Mammary epithelial cell (primary cell): ENCODE measurements at places on chromosomes 2 and 18.

- DNase-seq = no peak
These were observed 589.9 kb downstream of the XIRP2 start for GRCh38 chr2:167478196-167478595.

DNA sequence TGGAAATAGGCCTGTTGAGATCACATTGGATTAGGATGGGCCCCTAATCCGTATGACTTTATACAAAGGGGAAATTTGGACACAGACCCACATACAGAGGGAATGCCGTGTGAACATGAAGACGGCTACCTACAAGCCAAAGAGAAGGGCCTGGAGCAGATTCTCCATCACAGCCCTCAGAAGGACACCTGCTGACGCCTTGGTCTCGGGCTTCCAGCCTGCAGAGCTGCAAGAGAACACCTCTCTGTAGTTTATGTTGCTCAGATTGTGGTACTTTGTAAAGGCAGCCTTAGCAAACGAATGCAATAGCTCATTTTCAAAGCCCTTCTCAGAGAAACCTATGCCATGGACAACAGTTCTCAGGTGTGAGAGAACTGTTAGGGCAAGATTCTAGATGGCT is 86.1 kb downstream of the LONRF2 start:
- DNase-seq = no peak

DNA sequence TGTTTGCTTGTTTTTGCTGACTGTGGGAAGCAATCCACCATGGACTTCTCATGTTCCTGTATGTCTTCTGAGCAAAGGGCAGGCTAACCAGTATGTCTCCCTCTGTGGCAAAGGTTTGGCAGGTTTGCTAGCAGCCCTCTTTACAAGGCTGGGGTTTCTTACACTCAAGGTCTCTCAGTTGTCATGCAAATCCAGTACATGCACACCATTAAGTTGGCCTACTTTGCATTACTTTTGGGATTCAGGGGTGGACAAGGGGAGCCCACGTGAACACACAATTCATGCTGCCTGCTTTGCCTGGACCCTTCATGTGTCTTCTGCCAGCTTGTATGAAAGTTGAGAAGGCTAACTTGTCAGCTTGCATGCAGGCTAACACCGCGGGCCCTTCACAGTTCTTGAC is 134.9 kb downstream of the LRRTM4 start:
- no peak for DNase-seq

GRCh38 chr18:79614211-79614955 is 65.2 kb upstream of the CTDP1 start:
- no peak for DNase-seq

DNA sequence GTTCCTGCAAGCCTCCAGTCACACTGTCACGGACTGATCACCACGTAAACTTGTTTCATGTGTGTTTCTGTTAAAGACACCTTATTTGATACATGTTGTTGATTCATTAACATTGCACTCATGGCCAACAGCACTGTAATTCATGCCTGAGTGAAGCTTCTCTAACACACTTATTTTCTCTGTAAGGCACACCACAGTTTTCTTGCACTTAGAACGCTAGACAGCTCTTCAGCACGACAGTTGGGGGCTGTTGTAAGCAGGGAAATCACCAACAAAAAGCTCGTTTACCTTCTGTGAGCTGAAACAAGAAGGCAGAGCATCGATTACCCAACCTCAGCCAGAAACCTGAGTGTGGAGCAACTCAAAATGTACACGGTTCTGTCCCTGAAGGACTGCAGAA is 28.1 kb downstream of the TNFRSF11A start:
- DNase-seq = no peak

DNA sequence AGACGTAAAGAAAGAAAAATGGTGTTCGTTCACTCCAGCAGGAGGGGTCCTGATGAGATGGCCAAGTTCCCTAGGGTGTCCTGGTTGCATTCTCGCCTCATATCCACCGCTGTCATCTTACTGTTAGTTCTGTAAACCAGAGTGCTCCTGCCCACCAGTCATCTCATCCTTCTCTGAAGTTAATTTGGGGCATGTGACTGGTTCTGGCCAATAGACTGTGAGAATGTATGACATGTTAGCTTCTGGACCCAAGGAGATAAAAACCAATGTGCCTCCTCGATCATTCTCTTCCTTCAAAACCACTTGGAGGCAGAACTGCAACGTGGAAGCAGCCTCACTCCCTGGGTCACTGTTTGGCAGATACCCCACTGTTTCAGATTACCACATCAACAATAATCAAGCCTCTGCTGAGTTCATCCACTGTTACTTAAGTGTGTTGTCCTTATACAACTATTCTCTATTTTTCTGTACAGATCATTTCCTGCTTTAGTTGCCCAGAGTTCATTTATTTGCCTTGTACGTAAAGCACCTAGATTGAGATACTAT is 759.1 kb downstream of the TSN start:
- DNase-seq = no peak

GRCh38 chr18:77132369-77133050 is at the start of gene MBP:
Gene MBP, minus strand, starts transcription at chr18:77132783. Its CDS starts 27,522 bp downstream, at chr18:77105261.
- peak; percentile 71 for DNase-seq

- DNase-seq = no peak
These were observed 20.4 kb upstream of the ATOH8 start for GRCh38 chr2:85733121-85733960.

DNA sequence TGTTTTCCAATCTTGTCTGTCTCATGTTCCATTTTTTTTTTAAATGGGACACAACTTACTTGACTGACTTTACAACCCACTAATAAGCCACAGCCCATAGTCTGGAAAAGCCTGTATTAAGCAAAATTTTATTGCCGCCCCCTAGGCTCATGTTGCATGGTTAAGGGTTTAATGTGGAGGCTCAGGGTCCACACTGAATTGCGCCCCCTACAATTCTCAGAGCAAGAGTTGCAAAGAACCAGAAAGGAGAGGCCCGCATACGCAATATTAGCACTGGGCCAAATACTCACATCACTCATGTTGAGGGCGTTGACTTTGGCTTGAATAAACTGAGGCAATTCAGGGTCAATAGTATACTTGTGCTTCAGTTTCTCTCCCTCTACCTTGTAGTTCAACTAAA is 65.5 kb downstream of the NEB start:
- DNase-seq = no peak

DNA sequence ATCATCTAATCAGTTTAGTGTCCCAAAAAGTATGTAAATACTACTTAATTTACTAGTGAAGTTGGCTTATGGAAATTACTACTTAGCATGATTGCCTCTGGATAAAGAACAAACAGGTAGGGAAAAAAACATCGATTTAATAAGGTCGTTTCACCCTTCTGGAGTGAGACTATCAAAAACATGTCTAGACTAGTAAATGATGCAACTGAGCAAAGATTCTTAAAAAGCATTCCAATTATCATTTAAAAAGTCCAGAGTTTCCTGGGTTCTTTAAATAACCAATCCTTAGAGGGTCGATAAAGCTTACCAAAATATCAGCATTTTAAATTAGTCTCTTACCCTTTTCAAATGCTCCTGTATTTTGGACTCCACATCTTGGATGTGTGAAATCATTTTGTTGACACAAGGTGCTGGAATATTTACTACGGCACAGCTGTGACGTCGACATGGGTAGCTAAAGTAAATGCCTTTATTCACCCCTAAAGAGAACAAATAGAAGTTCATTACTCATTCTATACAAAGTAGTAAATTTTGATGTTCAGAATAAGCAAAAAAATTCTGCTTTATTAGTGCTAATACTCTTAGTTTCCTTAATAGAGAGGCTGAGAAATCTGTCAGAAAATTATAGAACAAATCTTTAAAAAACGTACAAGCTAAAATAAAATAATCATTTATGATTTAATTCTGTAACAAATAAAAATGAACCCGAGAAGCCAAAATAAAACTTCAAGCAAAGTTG is 70.6 kb downstream of the CCDC178 start:
- DNase-seq = peak; percentile 5

DNA sequence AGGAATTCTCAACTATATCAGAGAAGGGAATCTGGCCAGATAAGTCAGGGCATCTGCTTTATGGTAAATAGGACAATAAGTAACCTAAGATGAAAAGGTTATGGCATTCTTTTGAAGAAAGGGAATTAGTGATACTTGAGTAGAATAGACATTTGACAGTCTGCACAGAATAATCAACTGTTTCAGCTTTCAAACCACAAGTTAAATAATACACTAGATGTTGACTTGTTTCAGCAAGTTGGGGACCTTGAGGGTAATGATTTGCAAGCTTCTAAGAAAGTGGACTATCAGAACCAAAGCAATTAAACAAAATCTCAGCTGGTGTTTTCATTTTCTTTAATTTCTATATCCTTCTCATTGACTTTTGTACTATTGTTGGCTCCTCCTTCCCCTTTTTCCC is 54.5 kb downstream of the SLC39A10 start:
- no peak for DNase-seq

DNA sequence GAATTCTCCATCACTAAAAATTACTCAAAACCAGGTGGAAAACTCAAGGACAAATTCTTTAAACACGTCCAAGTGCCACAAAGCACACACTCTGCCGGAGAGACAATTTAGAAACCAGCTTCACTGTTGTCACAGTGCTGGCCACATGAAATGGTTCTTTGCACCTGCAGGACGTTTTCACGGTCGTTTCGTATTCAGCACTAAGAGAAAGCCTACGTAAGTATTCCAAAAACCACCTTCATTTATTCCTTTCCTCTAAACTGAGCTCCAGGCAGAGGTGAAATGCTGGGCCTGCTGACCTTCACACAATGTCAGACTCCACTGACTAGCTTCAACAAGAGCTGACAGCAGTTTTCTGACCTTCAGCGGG is 680 bp downstream of the ATP5F1A start:
- no peak for DNase-seq

- no peak for DNase-seq
These were observed 472 bp upstream of the PLEKHM3 start for GRCh38 chr2:208025814-208026184.

- no peak for DNase-seq
These were observed 68.8 kb upstream of the TMEM87B start for GRCh38 chr2:111986116-111986900.

GRCh38 chr18:48698707-48699106 is 159.9 kb downstream of the CTIF start:
- DNase-seq = no peak

GRCh38 chr2:45044916-45045315 is 35.7 kb upstream of the SIX2 start:
- DNase-seq = no peak
